Stimulated activated CD8-positive, alpha-beta memory T cell treated with anti-CD3 and anti-CD28 coated beads, Interleukin-4, amount 100 ng/mL, for 1 hour (primary cell): ENCODE measurements at places on chromosomes 3 and 15.

- DNase-seq, result no peak
Observed at GRCh38 chr3:114669614-114670013, 375.8 kb downstream of the TIGIT start.

GRCh38 chr15:57972864-57973263 lies 92.6 kb downstream of the ALDH1A2 start:
- DNase-seq, result no peak

- no peak for DNase-seq
Observed at GRCh38 chr15:51263726-51264125, 74.7 kb downstream of the CYP19A1 start.

DNA sequence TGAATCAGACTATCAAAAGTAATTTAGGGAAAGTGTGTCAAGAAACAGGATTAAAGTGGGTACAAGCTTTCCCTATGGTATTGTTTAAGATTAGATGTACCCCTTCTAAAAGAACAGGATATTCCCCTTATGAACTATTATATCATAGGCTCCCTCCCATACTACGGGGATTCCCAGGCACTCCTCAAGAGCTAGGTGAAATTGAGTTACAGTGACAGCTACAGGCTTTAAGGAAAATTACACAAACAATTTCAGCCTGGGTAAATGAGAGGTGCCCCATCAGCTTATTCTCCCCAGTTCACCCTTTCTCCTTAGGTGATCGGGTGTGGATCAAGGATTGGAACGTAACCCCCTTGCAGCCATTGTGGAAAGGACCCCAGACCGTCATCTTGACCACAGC lies 240.8 kb upstream of the CNTN6 start:
- DNase-seq, result no peak

DNA sequence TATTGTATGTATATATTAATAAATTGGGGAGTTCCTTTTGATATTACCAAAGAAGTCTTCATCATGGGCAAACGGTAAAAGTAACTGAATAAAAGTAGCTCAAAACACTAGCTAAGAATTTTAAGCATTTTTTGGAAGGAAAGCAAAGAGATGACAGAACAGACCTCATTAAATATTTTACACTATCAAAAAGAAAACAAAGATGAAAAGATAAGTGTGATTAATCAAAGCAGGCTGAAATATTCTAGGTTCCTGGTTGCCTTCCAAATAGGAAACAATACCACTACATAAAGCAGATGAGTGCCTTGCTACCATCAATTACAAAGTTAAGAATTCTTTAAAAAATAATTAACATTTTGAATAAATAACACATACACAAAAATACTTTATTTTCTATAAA lies 3.6 kb downstream of the NKIRAS1 start:
- no peak for DNase-seq

GRCh38 chr3:64290864-64291263 lies 65.6 kb upstream of the PRICKLE2 start:
- no peak for DNase-seq
